ENCODE measurements at places on chromosomes 5 and 9. TPM values are rescaled to one million over a fixed set of nuclear protein-coding genes. Genes with fewer than 3 reads are reported as not detected.

- H3K36me3 ChIP-seq: no peaks in the 10 kb centered on the region
- no peak for DNase-seq
Observed at GRCh38 chr9:36765077-36765390, 192.3 kb downstream of the MELK start.

Gene TMEM174
- total RNA-seq: not detected

GRCh38 chr9:131398204-131398603 lies 4.3 kb downstream of the PRRC2B start:
- DNase-seq: no peak
- peak overlapping the region; percentile 4 for H3K27ac ChIP-seq
- no peaks in the 10 kb centered on the region for H3K27me3 ChIP-seq
- peaks cover 35% of the 10 kb centered on the region for H3K36me3 ChIP-seq
- peak overlapping the region; percentile 98 for H3K4me3 ChIP-seq

Gene NUTM2G
- total RNA-seq: 0.57 TPM

DNA sequence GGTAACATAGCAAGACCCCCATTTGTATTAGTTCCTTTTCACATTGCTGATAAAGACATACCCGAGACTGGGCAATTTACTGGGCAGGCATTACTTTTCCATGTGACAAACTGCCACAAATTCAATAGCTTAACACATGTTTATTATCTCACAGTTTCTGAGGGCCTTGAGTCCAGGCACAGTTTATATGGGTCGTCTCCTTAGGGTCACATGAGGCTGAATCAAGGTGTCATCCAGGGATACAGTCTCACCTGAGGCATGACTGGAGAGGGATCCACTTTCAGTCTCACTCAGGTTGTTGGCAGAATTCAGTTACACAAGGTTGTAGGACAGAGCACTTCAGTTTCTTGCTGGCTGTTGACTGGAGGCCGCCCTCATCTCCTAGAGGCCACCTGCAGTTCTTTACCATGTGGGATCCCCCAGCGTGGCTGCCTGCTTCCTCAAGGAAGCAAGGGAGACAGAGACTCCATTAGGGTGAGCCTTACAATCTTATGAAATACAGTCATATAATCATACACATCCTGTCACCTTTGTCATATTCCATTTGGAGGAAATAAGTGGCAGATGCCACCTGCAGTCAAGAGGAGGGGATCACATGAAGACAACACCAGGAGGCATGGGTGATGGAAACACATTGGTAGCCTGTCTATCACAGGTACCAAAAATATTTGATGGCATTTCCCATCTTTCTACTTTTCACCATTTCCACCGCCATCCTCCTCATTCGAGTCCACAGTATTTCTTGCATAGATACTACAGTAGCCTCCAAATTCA lies 15.1 kb upstream of the ERAP1 start:
- no peaks in the 10 kb centered on the region for H3K27me3 ChIP-seq
- H3K4me1 ChIP-seq: peaks cover 3% of the 10 kb centered on the region
- H3K36me3 ChIP-seq: no peaks in the 10 kb centered on the region
- no peak overlapping the region for H3K4me3 ChIP-seq
- no peak for DNase-seq
- no peak overlapping the region for H3K27ac ChIP-seq

Gene STING1
- total RNA-seq: 0.26 TPM

Gene ST6GALNAC6
- total RNA-seq: 30.2 TPM

Gene PARP8
- total RNA-seq: 34.0 TPM

Gene SLCO4C1
- 4.8 TPM for total RNA-seq

DNA sequence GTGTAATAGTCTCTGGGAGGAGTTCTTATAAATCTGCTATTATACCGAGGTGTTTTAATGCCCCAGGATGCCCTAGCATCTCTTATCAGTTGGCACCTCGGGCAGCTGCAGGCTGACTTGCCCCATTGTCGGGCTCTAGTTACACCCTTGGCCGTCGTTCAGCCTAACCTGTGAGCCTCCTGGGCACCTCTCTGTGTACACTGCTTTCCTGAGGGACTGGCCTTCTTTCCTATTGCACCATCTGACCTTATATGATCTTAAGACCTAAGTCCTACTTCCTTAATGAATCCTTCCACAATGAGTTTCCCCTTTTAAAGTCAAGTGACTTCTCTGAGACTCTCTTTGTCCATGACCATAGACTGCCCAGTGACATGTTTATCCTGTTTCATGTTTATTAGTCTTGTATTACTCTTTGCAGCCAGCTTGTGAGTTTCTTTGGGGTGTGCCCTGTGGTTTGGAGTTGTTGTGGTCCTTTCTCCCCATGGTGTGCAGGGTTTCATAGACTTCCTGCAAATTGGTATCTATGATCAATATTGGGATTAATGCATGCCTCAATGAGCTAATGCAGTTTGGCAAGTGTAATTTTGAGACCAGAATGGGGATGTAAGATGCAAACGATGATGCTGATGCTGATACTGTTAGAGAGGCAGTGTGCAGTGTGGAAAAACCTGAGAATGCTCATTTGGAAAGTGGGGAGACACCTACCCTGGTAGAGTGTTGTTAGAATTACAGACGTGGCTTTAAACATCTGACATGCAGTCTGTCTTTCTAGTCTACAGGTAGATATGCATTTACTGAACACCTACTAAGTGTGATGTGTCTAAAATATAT lies 4.9 kb downstream of the DAPK1 start:
- no peak for DNase-seq
- no peak overlapping the region for H3K4me3 ChIP-seq
- no peak overlapping the region for H3K27ac ChIP-seq
- H3K27me3 ChIP-seq: no peaks in the 10 kb centered on the region

- no peak for DNase-seq
- no peaks in the 10 kb centered on the region for H3K27me3 ChIP-seq
- no peak overlapping the region for H3K27ac ChIP-seq
- H3K4me3 ChIP-seq: no peak overlapping the region
- H3K36me3 ChIP-seq: no peaks in the 10 kb centered on the region
- no peaks in the 10 kb centered on the region for H3K4me1 ChIP-seq
Observed at GRCh38 chr9:136703276-136703860, 9.0 kb upstream of the DIPK1B start.

Measured in H9 (cell line).